ENCODE measurements at places on chromosomes 16 and 17. TPM values are rescaled to one million over a fixed set of nuclear protein-coding genes. Genes with fewer than 3 reads are reported as not detected.

DNA sequence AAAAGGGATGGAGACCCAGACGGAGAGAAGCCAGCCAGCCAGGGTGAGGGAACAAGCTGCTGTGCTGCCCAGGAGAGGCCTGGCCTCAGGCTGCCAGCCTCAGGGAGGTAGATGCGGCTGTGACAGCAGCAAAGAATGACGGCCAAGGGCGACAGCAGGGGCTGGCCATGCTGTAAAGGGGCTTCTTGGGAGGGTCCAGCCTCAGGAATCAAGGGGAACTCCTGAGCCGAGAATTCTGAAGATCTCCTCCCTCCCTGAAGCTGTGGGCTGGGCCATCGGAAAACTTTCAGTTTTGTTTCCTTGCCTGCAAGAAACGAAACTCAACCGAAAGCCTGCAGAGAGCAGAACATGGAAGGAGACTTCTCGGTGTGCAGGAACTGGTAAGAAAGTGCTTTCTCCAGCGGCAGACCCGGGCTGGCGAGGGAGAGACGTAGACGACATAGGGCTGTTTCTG is at the start of gene XAF1:
Gene XAF1, plus strand, starts transcription at position 316 of the 454 bp plus-strand sequence. Its CDS starts 33 bp downstream, at position 349.
- DNase-seq: peak; percentile 79

GRCh38 chr17:27283060-27283459 is 10.9 kb upstream of the WSB1 start:
- no peak for DNase-seq

DNA sequence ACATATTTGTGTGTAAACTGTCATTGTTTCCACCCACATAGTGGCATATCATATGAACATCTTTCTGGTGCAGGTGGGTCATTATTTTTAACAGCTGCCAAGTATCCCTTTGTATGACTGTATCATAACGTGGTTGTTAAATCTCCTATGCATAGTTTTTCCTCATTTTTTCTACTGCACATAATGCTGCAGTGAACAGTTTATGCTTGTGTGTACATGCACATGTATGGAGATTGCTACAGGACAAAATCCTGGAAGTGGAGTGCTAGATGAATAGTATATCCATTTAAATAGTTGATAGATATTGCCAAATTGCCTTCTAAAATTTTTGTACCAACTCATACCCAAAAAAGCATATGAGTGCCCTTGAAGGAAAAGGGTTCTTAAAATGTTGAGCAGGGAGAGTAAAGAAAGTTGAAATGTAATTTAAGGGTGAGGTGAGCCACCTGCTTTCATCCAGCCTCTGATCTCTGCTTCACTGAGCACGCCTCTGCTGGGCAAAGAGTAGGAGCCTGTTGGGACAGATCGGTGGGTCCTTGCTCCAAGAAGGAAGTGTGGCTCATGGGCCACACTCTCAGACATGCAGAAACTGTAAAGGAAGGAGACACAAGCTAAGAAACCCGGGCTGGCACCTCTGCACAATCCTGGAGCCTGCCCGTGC is 55.3 kb downstream of the HLF start:
- no peak for DNase-seq

GRCh38 chr16:53198933-53199332 is 144.1 kb downstream of the CHD9 start:
- no peak for DNase-seq

The MFAP4 gene
- total RNA-seq: 116 TPM
